ENCODE measurements at places on chromosomes 7 and 10.
A peak's percentile ranks its signal among the peaks of the same experiment; 100 is the strongest.

DNA sequence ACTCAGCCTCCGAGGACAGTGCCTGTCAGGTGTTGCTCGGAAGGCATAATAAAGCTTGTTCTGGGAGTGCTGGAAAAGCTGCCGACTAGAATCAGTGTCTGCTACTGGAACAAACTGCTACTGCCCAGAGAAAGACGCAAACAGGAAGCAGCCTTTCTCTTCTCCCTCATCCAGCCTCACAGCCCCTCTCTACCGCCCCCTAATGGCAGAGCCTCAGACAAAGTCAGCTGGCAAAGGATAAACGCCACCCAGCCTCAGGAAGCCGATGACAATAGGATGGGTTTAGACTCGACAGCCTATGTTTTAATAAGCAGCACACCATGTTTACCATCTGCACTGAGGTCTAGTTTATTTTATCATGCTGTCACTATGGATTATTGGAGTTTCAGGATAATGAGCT is 169.5 kb upstream of the LYZL1 start:
- no peak for DNase-seq

- DNase-seq: no peak
These were observed 835 bp upstream of the DGKI start for GRCh38 chr7:137847568-137848050.

DNA sequence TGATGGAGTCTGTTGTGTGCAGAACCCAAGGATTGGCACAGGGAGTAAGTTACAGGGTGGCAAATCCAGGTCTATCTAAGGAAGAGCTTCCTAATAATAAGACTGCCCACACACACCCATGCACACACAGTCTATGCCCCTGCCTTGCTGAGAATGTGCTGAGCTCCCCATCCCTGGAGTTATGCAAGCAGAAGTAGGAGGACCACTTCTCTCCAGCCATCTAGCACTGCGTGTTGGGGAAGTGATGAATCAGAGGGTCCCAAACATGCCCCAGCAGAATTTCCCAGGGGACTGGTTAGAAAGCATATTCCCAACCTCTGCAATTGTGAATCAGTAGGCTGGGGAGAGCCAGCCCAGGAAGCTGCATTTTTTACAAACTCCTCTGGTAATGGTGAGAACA is 117.2 kb downstream of the CDH23 start:
- DNase-seq: no peak

GRCh38 chr7:128815289-128815942 is 14.8 kb upstream of the FLNC start:
- DNase-seq: no peak

DNA sequence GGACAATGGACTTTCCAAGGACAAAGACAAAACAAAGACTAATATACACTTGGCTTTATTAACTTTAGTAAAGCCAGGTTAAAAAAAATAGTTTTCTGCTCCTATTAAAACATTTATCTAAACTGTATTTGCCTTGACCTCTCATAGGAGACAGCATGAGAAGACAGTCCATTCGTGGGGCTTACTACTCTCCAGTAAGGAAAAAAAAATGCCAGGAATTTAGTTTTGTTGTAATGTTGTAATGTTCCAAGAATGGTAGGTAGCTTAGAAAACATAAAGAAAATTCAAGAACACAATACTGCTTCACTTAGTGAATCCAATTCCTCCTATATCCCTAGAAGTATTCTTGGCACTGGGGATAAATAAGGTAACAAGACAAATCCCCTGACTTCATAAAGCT is 81.7 kb downstream of the KMT2C start:
- DNase-seq: peak; percentile 49

DNA sequence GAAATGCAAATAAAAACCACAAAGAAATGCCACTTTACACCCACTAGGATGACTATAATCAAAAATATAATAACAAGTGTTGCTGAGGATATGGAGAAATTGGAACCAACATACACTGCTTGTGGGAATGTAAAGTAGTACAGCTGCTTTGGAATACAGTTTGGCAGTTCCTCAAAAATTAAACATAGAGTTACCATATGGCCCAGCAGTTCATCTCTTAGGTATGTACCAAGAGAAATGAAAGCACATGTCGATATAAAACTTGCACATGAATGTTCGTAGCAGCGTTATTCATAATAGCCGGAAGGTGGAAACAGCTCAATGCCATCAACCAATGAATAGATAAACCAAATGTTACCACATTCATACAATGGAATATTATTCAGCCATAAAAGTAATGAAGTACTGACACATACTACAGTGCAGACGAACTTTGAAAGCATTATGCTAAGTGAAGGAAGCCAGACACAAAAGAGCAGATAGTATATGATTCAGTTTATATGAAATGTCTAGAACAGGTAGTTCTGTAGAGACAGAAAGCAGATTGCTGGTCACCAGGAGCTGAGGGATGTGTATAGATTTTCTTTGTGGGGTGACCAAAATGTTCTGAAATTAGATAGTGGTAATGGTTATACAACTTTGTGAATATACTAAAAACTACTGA is 12.4 kb downstream of the BCAP29 start:
- DNase-seq: no peak

GRCh38 chr10:102919992-102920739 is 2.1 kb downstream of the CNNM2 start:
- no peak for DNase-seq

DNA sequence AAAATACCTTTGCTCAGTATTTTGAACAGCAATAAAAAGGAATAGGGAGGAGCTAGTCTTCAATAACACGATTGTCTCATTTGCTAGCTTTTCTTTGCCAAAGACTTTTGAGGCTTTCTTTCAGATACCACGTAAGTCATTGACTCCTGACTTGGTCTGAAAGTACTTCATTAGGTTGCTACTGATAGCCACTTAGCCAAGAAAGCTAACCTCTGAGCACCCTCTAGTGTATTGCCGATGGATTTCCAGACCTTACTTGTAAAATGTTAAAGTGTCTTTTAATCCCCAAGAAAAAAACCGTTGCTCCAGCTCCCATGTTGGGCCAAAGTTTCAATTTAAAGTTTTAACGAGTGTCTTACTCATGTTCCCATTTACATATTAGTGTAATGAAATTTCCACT is 63.4 kb upstream of the STRIP2 start:
- DNase-seq: no peak

GRCh38 chr7:33757050-33757449 is 148.3 kb upstream of the BMPER start:
- peak; percentile 60 for DNase-seq

DNA sequence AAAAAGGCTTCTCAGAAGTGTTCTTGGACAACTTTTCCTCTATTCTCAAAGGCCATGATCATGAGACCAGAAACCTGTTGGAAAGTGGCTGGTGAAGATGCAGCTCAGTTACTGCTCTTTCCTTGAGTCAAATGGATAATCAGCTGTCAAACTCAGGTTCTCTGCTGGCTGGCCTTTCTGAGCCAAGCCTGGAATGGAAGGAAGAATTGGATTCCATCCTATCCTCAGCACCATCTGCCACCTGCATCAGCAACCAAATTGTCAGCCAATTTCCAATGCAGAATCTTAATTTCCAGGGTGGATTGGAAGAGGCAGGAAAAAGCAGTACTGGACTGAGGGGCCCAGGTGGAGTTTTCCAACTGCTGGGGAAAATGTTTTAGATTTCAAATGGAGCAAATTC is 631.7 kb downstream of the KCNMA1 start:
- DNase-seq: no peak

DNA sequence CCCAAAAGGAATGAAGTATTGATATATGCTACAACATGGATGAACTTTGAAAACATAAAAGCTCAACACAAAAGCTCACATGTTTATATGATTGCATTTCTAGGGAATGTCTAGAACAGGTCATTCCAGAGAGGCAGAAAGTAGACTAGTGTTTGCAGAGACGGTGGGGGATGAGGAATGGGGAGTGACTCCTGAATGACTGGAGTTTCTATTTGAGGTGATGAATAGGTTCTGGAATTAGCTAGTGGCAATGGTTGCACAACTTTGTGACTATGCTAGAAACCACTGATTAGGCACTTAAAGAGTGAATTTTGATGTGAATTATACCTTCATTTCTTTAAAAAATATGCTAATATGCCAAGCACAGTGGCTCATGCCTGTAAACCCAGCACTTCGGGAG is 6.9 kb downstream of the KPNA7 start:
- DNase-seq: peak; percentile 36

- DNase-seq: no peak
These were observed 23.1 kb upstream of the ZMIZ1 start for GRCh38 chr10:79045566-79046175.

DNA sequence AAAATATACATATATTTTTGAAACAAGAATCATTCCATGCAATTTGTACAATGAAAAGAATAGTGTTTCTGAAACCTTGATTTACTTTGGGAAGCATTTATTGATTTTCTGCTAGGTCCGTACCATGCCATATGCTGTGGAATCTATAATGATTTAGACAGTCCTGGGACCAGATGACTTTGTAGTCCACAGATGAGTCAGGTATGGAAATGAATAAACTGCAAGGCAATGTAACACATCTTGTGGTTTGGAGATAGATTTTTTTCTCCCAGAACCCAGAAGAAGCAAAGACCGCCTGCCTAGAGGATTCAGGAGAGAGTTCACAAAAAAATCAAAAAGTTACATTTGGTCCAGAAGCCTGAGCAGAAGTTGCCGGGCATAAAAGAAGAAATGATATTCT is 190.4 kb downstream of the GPR37 start:
- DNase-seq: peak; percentile 41

GRCh38 chr7:18206331-18206730 is 178.7 kb upstream of the PRPS1L1 start:
- DNase-seq: no peak

DNA sequence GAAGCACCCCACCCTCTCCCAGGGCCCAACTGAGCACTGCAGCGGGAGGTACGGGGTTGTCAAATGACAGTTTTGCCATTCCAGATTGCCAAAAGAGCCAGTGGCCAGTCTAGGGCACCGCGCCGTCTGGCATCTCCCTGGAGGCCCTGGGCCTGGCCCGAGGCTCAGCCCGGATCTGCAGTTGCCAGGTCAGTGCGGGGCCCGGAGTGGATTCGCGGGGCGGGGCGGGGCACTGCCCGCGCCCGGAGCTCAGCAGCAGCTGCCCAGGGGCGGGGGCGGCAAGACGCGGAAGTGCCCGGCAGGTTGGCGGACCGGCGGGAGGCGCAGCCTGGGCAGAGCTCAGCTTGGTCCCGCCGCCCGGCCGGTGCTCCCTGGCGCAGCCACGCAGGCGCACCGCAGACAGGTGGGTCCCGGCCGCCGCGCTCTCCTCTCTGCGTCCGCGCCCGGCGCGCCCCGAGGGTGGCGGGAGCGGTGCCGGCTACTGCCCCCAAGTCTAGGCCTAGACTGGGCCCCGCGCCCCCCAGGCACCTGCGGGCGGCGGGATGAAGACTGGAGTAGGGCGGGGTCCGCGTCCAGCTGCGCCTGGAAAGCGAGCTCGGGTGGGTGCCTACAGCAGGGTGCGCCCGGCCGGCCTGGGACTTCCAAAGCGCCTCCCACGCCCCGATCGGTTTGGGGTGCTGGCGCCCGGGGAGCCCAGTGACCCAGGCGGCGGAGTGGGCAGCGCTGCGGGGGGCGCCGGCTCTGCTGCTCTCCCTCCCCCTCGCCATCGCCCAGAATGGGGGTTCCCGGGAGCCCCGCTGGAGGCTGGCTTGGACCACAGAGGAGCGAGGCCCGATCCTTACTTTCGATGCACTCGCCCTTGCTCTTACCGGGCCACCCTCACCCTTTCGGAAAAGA is at the start of gene IRF5:
TSS of gene IRF5 (plus strand) at position 281 of the 897 bp plus-strand sequence. CDS start 4,155 bp downstream, outside the sequence.
- DNase-seq: no peak

- DNase-seq: no peak
These were observed at the start of the genes DYDC1 and DYDC2 for GRCh38 chr10:80356563-80356988. Gene DYDC1, minus strand, starts transcription at chr10:80356755. Its CDS starts 4,154 bp downstream, at chr10:80352601. Gene DYDC2, plus strand, starts transcription at chr10:80356781. Its CDS starts 5,663 bp downstream, at chr10:80362444.

- DNase-seq: no peak
These were observed 37.4 kb downstream of the WIPF3 start for GRCh38 chr7:29843726-29844125.

GRCh38 chr7:106064316-106064715 is 47.8 kb downstream of the SYPL1 start:
- DNase-seq: no peak

- DNase-seq: no peak
These were observed 11.2 kb upstream of the CRYGN start for GRCh38 chr7:151451156-151451555.

Data from astrocyte of the spinal cord (primary cell).